Stimulated activated CD4-positive, alpha-beta T cell treated with anti-CD3 and anti-CD28 coated beads, Interleukin-2, amount 100 ng/mL, for 4 hours (primary cell): ENCODE measurements at places on chromosomes 2 and 18.
A peak's percentile ranks its signal among the peaks of the same experiment; 100 is the strongest.

GRCh38 chr2:179898873-179899272 lies 37.5 kb upstream of the ZNF385B start:
- no peak for DNase-seq

GRCh38 chr2:236959876-236960275 lies 125.8 kb upstream of the COPS8 start:
- DNase-seq: no peak

DNA sequence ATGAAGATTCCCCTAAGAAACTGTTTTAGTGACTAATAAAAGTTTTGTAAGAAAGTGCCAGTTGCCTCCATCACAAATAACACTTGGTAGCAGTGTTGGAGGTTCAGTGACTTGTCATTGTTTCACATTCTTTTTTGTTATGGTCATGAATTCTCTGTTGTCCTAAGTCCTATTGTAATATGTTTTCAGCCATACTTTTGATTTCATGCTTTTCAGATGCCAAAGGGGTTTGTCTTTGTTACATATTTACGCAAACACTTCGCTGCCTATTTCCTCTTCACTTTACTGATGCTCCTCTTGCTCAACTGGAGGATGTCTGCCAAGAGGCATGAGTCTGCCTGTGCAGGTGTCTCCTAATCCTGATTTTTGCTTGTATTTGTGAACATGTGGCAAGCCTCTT lies 66.6 kb downstream of the PHLPP1 start:
- DNase-seq: no peak

GRCh38 chr18:52002600-52002999 lies 337.4 kb upstream of the DCC start:
- DNase-seq: no peak

DNA sequence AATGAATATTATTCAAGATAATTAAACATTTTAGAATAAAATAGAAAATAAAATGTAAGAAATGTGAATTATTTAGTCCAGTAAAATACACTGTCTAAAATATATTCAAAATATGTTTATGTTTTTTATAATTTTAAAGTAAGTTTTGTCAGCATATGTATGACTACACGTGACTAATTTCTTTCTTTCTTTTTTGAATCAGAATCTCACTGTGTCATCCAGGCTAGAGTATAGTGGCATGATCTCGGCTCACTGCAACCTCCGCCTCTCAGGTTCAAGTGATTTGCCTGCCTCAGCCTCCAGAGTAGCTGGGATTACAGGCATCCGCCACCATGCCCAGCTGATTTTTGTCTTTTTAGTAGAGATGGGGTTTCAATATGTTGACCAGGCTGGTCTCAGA lies 19.1 kb upstream of the INO80D start:
- no peak for DNase-seq

- no peak for DNase-seq
Measured at GRCh38 chr18:40980171-40980570, 974.9 kb upstream of the PIK3C3 start.

DNA sequence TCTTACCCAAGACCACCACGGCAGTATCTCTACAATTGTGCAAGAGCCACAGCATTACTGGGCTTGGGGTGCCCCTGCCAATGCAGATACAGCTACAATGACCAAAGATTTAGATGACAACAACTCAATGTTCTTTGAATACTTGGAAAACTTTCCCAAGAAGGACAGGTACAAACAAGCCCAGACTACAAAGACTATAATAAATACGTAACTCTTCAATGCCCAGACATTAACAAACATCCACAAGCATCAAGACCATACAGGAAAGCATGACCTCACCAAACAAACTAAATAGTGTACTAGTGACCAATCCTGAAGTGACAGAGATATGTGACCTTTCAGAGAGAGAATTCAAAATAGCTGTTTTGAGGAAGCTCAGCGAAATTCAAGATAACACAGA lies 62.8 kb downstream of the ICA1L start:
- DNase-seq: no peak

GRCh38 chr2:127051116-127052056 lies 55.6 kb downstream of the BIN1 start:
- no peak for DNase-seq

- DNase-seq: no peak
Measured at GRCh38 chr2:226079196-226079595, 679.7 kb downstream of the NYAP2 start.

DNA sequence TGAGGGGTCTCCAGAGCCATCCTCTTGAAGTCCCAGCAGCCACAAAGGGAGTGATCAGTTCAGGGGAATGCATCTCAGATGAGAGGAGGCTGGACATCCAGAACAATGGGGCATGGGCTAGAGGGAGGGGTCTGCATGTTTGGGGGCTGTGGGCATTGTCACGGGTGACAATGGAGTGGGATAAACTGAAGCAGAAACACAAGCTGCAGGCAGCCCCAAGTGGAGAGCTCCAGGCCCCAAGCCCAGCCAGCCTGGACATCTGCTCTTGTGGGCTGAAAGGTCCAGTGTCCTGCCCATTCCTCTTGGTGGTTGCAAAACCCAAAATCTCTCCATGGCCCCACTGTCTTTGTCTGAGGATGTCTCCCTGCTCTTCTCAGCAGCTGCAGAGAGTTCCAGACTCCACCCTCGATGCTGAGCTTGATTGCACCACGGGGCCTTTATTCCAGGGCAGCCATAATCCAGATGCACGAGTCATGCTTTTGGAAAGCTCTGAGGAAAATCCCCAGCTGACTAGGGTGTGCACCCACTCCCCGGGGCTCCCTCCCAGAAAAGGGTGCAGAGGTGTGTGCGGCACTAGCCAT lies 149.4 kb downstream of the TNS1 start:
- DNase-seq: no peak

- DNase-seq: no peak
Measured at GRCh38 chr18:63505566-63506335, 29.0 kb downstream of the SERPINB5 start.

GRCh38 chr2:138003411-138003810 lies 39.1 kb downstream of the HNMT start:
- no peak for DNase-seq

- no peak for DNase-seq
Measured at GRCh38 chr2:215793747-215794595, 219.4 kb downstream of the MREG start.

DNA sequence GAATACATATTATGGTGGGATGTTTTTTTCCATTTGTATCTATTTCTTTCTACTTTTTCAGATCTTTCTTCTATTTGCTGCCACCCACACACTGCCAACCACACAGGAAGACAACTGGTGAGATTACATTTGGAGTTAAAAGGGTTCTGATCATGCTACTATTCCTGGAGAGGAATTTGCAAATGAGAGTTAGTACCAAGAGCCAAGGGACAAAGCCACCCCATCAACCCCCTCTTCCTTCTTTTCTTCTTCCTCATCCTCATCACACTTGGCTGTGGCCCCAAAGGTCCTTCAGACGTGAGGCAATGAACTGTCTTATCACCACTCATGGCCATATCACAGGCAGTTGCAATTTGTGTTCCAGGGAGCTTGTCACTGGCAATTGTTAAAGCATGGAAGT lies 215.6 kb upstream of the SLC14A2 start:
- DNase-seq: no peak

DNA sequence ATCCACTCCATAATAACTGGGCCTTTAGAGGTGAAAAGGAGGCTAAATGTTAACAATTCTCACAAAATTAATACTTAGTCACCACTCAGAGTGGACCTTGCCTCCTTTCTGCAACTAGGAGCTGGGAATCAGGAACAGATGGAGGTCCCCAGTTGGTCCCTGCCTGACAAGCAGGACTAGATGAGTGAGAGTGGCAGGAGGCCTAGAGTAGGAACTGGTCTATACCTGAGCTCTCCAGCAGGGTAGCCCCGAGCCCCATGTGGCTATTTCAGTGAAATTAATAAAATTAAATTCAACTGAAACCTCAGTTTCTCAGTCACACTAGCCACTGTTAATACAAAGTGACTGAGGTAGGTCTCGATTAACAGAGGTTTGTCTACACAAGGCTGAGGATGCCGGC lies 150.5 kb downstream of the MYO5B start:
- no peak for DNase-seq

DNA sequence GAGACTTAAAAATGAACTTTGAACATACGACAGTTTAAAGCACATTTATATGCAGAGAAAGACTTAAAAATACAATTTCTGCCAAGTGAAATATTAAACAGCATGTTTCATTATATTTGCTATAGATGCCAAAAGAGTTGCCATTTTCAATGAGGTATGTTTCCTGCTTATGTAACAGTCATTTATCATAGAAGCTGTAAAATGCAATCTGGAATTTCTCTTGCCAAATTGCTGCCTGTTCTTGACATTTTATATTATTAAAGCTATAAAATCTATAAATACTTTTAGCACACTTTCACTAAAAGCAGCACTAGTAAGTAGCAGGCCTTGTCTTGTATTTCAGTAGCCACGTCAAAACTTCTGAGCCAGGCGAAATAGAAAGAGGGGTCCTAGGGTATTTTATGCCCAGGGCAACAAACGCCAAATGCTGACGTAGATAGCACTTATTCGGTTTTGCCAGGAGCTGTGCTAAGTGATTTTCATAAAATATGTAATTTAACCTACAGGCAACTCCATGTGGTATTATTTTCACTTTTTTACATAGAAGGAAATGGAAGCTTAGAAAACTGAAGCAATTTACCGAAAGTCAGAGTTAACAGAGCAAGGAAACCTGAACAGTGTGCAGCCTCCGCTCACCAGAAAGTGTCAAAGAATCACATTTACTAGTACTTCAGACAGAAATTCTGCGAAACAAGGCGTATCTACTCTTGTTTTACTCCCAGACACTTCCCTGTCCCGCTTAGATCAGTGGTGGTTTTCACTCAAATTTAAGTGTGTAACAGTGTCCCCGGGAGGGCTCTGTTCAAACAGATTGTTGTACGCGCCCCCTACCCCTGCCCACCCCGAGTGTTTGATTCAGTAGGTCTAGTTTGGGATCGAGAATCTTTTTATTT lies 1.2 kb upstream of the CYP20A1 start:
- no peak for DNase-seq

GRCh38 chr2:143939626-143940330 lies 580.1 kb downstream of the ZEB2 start:
- no peak for DNase-seq

GRCh38 chr2:70340761-70341476 lies 39.1 kb upstream of the FAM136A start:
- peak; percentile 11 for DNase-seq

GRCh38 chr2:120867290-120868241 lies 131.9 kb downstream of the GLI2 start:
- DNase-seq: no peak

DNA sequence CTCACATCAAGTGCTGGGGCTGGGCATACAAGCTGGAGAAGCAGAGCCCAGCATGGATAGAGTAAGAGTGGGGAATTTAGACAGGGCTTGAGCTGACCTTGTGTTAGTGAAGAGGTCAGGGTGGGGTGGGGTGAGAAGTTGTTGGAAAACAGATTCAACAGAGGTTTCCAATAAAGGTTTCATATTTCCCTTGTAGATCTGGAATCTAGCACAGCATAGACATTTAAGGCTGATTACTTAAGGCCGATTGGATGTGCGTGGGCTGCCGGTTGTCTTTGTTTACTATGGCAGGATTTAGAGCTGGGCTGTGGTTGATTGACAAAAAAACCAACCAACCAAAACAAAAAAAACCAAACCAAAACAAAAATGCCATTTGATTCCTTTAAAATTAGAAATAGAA lies 114.9 kb upstream of the SEC11C start:
- DNase-seq: no peak

DNA sequence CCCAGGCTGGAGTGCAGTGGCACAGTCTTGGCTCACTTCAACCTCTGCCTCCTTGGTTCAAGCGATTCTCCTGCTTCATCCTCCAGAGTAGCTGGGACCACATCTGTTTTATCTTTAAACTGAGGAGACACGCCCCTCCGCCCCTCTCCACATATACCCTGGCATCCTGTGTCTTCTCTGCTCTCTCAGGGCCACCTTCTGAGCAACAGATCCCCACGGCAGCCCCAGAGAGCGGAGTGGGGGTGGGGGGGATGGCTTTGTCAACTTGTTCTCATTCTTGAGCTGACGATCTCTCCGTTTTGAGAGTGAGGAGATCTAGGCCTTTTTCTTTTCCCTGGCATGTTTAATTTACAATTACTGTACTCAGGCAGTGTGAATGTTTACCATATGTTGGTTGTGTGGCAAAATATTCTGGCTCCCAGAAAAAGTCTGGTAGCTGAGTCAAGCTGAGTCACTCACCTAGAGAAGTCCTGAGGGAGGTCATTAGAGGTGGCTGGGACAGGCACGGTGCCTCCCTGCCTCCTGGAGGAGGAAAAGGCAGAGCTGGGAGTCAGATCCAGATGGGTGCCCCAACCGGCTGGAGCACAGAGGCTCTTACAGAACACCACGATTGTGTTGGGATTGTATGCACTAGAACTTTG lies 19.5 kb upstream of the ID2 start:
- no peak for DNase-seq

GRCh38 chr2:1350111-1350510 lies 63.2 kb upstream of the TPO start:
- DNase-seq: no peak

- no peak for DNase-seq
Measured at GRCh38 chr2:229980431-229981184, 58.3 kb downstream of the FBXO36 start.

- peak; percentile 72 for DNase-seq
Measured at GRCh38 chr2:37585982-37586621, 85.3 kb downstream of the CDC42EP3 start.

DNA sequence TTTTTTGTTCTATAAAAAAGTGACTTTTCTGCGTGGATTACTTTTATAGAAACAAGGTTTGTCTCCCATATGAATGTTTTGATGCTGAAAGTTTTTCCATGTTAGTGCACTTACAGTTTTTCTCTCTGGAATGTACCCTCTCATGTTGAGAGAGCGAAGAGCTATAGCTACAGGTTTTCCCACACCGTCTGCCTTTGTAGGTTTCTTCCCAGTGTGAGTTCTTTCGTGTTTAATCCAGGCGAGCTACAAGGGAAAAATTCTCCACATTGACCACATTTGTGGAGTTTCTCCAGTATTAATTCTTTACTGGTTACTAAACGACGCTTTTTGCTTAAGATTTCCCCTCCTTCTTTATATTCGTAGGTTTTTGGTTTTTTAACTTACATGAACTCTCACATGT lies 85.1 kb downstream of the ACSL3 start:
- DNase-seq: no peak

DNA sequence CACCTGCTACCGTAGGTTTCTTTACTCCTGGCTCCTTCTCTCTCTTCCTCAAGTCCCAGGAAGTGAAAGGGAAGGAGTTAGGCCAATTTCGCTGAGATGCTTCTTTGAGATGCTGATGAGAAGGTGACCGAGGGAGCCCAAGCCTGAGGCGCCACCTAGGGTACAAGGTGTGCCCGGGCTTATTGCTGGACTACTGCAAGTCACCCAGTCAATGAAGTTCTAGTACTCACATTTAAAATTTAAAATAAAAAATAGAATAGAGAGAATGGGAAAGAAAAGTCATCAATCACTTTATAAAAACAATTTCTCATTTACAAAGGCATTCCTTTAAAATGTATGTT lies 45.3 kb downstream of the ACAA2 start:
- no peak for DNase-seq

GRCh38 chr18:24417480-24417879 lies 9.0 kb upstream of the IMPACT start:
- no peak for DNase-seq

DNA sequence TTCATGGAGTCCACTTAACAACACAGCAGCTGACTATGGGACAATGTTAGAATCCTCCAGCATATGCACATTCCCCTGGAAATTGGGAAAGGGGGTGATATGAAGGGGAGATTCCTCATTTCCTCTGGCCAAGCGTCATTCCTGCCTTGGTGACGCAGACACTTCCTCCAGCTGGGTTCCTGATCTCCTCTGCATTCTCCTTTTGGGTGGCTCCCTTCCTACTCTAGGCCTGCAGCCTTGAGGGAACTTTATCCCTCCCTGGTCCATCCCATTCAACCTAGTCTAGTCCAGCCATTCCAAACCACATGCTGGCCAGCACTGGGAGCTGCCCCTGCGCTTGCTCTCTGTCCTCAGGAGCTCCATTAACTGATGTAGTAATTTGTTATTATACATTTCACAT lies 216.8 kb downstream of the VAPA start:
- no peak for DNase-seq
